ENCODE measurements at places on chromosomes 13 and 19.

- DNase-seq, result no peak
Observed at GRCh38 chr19:49946415-49946814, 14.6 kb downstream of the SIGLEC11 start.

DNA sequence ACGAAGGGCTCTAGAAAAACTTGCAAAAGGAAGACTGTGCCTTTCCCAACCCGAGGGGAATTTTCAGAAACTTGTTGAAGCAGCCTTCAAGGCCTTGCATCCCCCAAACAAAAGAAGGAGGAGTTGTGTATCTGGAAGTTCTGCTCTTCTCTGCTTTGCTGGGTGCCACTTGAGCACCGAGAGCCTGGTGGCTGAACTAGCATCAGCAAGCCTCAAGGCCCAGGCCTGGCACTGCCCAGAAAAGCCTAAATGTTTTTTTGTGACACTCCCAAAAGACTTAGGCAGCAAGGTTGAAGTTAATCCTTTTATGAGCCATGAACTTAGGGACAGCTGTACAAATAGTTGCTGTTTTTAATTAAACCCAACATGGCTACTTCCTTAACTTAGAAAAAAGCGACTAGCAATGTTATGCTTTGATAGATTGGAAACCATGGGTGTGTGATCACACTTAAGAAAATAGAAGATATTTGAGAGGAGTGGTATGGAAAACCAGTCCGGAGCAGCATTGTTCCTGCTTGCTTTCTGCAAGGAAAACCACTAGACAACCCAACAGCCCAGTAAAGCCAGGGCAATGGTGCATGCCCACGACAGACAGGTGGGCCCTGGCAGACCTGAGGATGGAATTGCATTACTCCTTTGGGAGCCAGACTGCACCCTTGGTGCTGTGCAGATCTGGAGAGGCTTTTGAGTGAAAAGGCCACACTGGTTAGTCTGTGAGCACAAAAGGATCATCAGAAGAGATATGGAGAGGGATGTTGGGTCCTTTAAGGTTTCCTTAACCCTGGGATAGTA is 788 bp upstream of the DLEU7 start:
- DNase-seq, result no peak

DNA sequence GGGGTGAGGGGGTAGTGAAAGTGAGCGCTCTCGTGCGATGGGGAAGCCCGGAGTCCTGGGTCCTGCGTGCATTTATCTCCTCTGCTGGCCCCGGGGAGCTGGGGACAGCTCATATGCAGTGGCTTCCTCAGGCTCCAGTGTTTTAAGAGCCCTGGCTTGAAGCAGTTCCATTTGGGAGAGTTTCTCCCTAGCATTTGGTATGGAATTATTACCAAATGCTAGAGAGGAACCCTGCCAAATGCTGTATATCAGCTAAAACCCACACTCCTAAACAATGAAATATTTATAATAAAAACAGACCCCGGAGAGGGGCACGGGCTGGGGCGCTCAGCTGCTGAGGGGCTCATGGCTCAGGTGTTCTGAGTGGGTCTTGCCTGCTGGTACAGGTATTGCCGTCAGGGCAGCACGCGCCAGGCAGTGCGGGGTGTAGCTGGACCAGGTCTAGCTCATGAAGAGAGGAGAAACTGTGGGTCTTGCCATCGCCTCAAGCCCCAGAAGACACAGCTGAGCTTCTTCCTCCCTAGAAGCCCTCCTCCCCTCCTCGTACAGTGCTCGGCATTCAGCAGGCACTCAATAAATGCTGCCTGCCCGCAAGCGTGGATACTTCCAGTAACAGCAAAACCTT is 163.6 kb upstream of the ZNF536 start:
- no peak for DNase-seq

DNA sequence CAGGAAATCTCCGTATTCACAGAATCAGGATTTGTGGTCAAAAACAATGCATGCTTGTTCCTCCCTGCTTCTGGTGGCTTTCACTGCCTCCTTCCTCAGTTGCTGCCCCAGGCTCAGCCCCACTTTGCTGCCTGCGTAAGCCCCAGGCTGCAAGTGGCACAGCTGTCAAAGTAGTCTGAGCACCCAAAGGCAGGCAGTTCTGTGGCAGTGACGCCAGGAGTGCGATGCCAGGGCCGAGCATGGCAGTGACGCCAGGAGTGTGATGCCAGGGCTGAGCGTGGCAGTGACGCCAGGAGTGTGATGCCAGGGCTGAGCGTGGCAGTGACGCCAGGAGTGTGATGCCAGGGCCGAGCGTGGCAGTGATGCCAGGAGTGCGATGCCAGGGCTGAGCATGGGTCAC is 77.3 kb upstream of the GPR183 start:
- no peak for DNase-seq

GRCh38 chr19:16208064-16208759 is 10.5 kb downstream of the AP1M1 start:
- no peak for DNase-seq

DNA sequence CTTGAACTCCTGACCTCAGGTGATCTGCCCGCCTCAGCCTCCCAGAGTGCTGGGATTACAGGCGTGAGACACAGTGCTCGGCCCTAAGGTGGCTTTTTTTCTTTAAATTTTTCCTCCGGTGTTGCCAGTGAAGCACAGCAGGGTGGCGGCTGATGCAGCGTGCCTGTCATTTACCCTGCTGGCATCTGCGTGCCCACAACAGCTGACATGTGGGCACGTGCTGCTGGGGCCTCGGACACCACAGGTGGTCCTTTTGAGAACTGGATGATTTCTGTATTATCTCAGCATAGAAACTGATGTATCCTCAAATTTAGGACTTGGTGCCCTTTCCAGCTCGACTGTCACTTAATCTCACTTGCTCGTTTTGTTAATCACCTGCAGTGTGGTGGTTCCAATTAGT is 31.2 kb upstream of the TEX29 start:
- DNase-seq, result no peak

DNA sequence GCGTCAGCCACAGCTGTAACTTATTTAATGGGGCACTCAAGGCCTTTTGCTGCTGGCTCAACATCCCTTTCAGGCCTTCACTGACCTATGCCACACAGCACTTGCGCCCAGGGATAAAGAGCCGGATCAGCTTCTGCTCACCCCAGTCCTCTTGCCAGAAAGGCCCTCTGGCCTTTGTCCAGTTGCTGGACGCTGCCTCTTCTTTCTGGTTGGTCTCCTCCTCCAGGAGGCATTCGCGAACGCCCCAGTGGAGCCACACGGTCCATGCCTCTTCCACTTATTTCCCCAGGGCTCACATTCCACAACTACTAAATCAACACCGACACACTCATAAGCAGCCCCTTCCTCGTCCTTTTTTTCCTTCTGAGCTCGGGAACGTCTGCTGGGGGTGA is 3.7 kb upstream of the ZNF329 start:
- no peak for DNase-seq

GRCh38 chr19:55454787-55455243 is 6.6 kb downstream of the ISOC2 start:
- peak; percentile 50 for DNase-seq

GRCh38 chr13:107351305-107351704 is 783.4 kb upstream of the ARGLU1 start:
- no peak for DNase-seq

DNA sequence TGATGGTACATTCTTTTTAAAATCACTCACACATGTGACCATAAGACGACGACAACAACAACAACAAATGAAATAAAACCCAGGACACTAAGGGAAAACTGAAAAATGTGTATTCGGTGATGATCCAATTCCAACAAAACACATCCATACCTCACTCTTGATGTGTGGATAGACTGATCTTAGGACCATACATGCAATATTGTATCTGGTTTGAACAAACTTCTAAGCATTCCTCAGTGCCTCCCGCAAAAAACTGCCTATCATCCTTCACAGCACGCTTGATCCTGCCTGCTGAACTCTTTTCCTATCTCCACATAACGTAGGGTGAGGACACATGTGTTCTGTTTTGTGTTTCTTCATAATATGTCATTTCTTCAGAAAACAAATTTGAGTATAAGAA is 415.2 kb downstream of the KCTD12 start:
- DNase-seq, result no peak

DNA sequence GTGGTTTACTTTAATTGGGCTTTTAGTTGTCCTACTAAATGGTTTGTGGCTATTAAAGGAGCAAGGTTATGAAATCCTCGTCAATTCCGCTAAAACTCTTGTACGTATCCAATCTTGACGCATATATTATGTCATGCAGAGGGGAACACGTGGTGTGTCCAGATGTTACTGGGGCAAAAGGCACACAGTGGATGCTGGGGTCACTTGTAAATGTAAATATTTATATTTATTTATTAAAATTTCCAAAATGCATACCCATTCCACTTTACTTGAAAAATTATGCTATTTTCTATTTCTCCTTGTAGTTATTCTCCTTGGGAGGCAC is 36.7 kb upstream of the SLC46A3 start:
- no peak for DNase-seq

DNA sequence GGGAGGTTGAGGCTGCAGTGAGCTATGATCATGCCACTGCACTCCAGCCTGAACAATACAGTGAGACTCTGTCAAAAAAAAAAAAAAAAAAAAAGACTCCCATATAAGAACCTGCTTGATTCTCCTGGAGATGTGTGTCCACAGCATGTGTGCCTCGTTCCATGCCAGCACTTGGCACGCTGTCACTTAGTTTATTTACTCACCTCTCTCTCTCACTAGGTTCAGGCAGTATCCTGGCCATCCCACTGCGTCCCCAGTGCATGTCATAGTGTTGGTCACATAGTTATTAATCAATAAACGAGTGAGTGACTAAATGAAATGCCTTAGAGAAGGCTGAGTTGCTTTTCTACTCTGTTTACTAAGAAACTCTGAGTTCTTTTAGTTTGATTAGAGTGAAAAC is 79.1 kb upstream of the GPR12 start:
- no peak for DNase-seq

- no peak for DNase-seq
Observed at GRCh38 chr13:108957369-108958012, 328.1 kb downstream of the MYO16 start.

DNA sequence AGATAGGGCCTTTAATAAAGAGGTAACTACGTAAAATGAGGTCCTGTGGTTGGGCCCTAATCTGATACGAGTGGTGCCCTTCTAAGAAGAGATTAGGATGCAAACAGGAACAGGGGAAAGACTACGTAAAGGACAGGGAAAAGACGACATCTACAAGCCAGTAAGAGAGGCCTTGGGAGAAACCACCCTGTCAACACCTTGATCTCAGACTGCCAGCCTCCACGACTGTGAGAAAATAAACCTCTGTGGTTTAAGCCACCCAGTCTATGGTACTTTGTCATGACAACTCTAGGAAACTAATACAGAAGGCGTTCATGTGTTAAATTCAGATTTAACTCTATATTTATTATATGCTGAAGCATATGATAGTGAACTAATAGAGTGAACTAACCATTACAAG is 566.3 kb downstream of the UQCRFS1 start:
- DNase-seq, result no peak

DNA sequence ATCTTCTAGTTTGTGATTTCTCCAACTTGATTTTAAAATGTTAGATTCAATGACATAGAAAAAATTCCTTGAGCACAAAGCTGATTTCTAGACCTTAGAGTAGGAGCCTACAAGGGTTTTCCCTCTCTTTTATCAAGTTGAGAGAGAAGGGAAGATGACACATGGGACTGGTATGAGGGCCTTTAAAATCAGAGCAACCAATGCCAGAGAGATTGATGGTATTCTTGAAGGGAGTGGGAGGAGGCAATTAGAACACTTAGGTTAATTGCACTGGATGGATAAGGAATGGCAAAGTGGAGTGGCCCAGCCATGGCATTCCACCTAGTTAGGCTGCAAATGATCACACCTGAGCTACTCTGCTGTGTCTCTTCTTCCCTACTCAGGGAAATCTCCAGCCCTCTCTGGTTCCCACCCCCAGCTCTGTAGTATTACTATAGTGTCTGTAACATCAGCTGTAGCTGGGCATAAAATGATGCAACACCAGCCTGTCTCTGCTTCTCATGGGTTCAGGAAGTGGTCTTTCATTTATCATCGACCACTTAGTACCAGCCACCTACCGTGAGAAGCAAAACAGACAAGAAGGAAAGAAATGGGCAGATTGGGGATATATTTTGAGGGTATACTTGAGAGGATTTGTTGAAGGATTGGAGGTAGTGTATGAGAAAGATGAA is 333.6 kb downstream of the DLEU7 start:
- no peak for DNase-seq

GRCh38 chr19:35843676-35844481 is 8.4 kb downstream of the NPHS1 start:
- no peak for DNase-seq

- no peak for DNase-seq
Observed at GRCh38 chr13:22569811-22570210, 611.0 kb upstream of the SGCG start.

DNA sequence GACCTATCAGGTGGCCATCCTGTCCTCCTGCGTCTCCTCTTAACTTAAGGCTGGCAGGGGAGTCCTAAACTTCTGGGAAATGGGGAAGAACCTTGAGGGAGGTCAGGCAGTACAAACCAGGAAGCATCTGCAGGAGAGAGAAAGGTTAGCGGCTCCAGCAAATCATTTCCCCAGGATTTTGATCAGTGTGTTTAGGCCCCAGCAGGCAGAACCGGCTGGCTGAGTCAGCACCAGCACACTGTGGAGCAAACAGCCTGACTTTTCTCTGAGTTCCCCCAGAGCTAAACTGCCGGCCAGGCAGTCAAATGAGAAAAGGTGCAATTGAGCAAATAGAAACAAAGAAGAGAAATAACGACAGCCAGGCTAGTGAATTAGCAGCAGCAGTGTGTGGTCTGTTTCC is 46.7 kb upstream of the MEDAG start:
- no peak for DNase-seq

DNA sequence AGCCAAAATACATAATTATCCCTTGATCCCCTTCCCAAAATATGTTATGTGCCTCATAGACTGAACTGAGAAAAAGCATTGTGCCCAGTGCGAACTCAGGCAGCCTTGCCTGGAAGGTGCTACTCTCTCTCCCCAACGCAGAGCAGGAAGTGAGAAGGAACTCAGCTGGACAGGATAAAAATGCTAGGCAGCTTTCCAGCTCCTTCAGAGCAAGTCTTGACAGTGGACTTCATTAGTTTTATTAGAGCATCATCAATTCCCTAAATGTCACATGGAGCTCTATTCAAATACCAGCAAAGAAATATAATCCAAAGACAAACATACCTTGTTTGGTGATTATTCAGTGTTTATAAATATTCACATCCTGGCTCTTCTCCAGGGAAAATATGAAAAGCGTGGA is 202.4 kb downstream of the RFC3 start:
- DNase-seq, result no peak

GRCh38 chr19:49997709-49998108 is 27.5 kb downstream of the VRK3 start:
- peak; percentile 15 for DNase-seq

DNA sequence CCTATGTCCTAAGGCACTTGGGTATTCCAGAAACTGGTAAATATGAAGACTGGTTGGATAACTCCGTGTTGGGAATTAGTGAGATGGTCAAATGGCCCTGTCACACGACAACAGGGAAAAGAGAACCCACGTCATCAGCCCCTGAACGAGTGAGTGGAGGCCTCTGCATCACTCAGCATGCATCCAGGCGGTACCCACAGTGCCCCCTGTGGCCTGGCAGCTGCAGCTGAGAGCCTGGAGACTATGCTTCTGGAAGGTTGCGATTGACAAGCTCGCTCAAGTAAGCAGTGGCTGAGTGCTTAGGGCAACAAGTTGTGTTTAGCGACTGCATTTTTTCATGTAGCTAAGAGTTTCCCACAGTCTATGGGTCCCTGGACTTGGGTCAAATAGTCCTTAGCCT is 55.9 kb downstream of the COL4A2 start:
- no peak for DNase-seq
